Activated CD4-positive, alpha-beta T cell treated with anti-CD3 and anti-CD28 coated beads, Interleukin-2, Interleukin-4, amounts not matched to agents 100 ng/mL and 50 ng/mL, durations not matched to agents 16 hours and 8 hours (primary cell): ENCODE measurements at places on chromosomes 2 and 18.

- no peak for DNase-seq
Observed at GRCh38 chr2:214836568-214836967, 27.1 kb upstream of the BARD1 start.

DNA sequence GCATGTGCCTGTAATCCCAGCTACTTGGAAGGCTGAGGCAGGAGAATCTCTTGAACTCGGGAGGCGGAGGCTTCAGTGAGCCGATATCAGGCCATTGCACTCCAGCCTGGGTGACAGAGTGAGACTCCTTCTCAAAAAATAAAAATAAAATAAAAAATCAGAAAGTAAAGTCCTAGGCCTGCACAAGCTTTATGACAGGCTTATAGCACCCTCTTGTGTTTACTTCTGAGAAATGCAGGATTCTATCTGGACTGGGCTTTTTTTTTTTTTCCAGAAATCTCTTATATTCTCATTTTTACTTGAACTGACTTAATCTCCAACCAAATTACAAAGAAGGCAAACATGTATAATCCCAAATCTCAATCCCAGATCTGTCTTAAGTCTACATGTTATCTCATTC is 26.1 kb upstream of the REG3G start:
- DNase-seq = no peak

DNA sequence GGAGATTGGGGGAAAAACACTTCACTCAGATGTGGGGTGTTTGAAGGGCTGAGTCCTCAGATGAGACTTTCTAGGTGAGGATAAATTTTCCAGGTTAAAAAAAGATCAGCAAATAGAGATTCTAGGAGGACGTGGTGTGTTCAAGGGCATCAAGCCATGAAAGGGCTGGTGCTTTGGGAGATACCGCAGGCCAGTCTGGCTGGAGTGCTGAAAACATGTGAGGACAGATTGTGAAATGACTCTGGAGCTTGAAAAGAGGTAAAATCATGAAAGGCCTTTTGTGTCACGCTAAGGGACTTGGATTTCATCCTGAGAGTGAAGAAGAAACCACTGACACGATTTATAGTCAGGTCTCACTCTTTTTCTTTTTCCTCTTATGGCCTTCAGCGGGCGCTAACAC is 320.5 kb downstream of the DPP10 start:
- no peak for DNase-seq

DNA sequence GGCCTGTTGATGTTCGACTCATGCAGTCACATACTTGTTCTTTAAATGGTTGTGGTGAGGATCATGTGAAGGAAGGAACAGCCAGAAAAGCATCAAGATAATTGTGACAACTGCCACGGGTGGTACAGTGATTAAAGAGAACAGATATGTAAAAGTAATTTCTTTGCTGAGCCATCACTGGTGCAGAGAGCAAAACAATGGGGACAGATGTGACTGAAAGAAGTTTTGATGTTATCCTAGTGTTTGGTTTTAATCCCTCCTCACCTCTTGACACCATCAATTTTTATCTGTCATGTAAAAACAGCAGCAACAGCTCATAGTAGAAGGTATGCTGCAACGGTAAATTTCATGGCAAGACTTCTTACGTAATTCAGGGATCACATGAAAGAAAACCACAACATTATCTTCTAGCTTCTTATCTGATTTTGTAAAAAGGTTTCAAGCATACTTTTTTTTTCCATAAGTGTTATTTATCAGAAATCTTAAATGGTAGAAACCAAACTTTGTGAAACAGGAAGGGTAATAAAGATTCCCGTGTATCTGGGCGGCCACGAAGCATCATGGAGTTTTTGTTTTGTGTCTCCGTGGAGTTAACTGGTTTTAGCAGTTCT is 65.2 kb downstream of the PLCL1 start:
- DNase-seq = peak; percentile 37

DNA sequence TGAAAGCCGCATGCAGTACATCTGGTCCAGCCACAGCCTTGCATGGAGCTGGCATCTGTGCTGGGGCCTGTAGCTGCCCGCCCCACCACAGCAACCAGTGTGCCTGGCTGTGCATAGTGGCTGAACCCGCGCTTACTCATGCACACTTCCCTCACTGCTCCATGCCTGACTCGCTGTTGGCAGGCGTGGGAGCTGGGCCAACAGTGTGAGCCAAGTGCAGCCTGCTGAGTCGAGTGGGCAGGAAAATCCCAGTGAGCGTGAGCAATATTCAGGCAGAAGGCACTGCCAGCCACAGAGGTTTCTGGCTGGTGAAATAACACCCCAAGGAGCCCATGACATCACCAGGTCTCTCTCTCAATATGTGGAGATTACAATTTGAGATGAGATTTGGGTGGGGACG is 1674.1 kb upstream of the TMEFF2 start:
- DNase-seq = no peak

DNA sequence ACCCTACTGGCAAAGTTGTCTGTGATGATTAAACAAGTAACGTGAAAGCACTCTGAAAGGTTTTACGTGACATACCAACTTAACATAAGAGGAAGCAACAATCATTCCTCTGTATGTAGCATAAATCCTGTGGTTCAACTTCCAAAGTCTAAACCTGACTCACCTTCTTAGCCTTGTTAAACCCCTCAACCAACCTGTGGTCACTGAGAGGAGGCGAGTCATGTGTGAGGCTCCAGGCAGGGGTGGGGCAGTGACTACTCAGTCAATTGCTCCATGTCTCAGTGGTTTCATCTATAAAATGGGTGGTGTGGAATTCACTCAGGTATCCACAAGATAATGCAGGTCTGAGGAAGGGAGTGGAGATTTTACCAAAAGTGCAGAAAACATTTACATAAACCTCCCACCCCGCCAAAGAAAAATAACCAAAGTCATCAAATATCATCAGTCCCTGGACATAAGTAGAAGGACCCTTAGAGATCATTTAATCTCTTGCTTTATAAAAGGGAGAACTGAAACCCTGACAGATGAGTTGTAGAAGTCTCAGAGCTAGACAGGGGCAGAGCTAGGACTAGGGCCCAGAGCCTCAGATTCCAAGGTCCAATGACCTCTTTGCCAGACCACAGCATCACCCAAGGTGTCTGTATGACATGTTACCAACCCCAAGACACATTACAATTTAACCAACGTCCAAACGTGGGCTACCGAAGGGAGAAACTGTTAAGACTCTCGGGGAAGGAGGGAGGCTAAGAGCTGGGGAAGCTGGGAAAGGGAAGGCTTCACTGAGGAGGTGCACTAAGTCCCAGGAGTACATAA is 3.7 kb upstream of the PCBP1 start:
- peak; percentile 69 for DNase-seq

GRCh38 chr2:20179755-20180594 is 45.0 kb downstream of the SDC1 start:
- DNase-seq = no peak

- DNase-seq = no peak
Observed at GRCh38 chr2:5467178-5467905, 224.8 kb upstream of the SOX11 start.

DNA sequence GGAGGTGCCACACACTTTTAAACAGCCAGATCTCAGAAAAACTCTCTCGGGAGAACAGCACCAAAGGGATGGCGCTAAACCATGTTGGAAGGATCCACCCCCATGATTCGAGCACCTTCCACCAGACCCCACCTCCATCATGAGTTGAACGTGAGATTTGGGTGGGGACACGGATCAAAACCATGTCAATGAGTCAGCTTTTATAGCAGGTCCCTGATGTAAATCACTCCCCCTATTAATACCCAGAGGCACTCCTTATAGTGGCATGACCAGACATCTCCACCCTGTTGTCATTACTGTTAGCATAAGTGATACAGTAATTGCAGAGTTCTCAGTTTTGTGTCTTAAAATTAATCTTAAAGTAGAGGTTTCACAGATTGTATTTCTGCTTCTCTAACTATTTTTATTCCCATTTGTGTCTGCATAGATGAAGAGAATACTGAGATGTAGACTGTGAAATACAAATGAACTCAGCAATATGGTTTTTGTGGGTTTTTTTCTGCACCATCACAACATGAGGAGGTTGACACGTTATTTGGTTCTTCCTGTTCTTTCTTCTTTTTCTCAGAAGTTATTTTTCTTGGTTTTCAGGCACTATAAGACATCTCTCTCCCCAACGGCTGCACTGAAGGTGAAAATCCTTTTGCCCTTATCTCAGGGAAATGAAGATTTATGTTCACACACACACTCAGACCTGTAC is 218.2 kb downstream of the ARL4C start:
- peak; percentile 74 for DNase-seq

- no peak for DNase-seq
Observed at GRCh38 chr18:53735526-53735925, 488.9 kb downstream of the MBD2 start.

GRCh38 chr2:233446606-233447305 is 92.5 kb downstream of the DGKD start:
- no peak for DNase-seq

DNA sequence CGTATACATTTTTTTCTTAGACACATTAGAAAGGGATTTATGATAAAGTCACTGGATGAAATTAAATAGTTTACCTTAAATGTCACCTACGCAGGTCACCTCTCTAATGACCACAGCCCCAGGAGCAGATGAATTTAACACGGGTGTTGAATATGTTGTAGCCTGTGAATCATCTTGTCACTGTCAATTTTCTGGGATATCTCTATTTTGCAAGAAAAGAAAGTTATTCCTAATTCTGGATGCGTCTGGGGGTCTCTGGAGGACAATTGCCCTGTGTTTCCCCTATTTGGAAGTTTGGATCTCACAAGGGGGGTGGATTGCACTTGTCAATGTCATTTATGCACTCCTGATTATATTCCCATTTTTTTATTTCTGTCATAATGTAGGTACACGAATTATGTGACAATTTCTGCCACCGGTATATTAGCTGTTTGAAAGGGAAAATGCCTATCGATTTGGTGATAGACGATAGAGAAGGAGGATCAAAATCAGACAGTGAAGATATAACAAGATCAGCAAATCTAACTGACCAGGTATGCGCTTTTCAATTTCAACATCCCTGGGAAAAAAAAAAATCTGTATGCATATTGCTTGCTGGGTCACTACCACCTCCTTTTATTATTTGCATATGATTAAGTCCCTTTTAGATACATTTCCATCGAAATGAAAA is 7.7 kb downstream of the MEIS1 start:
- no peak for DNase-seq

GRCh38 chr2:42516418-42516901 is 22.7 kb upstream of the KCNG3 start:
- no peak for DNase-seq

GRCh38 chr2:169007941-169008340 is 23.2 kb downstream of the ABCB11 start:
- DNase-seq = no peak

DNA sequence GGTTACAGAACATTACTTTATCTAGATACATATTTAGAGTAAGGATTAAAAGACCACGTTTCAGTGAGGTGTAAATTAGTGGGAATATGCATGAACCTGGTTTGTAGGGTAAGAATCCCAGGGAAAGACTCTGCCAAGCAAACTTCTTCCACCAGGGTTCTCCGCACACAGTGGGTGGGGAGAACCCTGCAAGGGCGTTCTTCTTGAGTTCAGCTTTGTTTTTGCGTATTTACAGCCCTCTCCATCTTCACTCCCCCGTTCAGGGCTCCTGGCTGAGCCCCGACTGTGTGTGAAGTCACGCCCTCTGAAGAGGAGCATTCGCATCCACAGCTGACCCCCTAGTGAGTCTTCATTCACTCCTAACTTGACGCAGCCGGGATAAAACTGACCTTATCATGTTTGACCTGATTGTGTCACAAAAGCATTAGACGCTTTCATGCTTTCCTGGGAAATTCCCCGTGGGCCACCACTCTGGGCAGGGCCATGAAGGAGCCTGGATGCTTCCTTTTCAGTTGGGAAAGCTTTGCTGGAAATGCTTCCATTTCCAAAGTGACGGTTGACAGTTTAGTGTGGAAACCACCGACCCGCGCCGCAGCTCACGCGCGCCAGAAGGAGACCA is 1.0 kb downstream of the ALKAL2 start:
- DNase-seq = no peak

- DNase-seq = no peak
Observed at GRCh38 chr2:23299476-23300195, 85.3 kb upstream of the KLHL29 start.

DNA sequence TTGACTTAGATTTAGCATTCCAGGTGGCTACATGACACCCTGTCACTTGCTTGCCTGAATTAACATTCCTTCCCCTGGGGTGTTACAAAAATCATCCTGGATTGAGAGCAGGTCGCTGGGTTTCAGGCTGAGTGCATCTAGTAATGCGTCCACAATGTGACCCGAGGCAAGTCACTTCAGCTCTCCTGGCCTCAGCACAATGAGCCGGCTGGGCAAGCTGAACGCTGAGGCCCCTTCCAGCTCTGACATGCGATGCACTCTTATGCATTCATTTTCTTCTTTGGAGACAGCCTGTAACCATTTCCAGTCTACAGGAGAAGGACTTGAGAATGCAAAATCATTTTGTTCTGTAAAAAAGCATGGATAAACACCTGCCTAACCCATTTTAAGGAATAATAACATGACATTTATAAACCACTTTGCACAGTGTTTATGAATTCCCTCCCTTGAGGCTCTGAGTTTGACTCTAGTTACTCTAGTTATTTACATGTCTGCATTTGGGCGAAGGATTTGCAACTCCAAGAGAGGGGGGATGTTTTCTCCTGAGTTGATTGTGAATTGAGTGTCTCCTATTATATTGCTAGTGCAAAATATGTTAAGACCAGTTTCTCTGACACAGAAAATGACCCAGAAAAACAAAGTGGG is 63.0 kb upstream of the CPO start:
- DNase-seq = no peak

DNA sequence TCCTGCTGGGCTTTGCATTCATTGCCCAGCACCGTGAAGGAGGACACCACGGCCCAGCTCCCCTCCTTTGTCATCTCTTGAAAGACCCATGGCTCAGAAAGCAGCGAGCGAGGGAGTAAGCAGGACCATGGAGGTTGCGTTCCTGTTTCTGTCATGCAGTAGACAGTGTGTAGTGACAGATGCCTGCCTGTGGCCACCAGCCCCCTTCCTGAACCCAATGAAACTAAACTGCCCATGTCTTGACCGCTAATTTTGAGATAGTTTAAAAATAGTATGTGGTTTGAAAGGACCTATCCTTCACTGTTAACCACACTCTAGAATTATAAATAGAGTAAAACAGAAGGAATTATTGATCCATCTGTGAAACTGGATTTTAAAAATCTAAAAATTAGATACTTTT is 88.2 kb downstream of the ASAP2 start:
- no peak for DNase-seq

DNA sequence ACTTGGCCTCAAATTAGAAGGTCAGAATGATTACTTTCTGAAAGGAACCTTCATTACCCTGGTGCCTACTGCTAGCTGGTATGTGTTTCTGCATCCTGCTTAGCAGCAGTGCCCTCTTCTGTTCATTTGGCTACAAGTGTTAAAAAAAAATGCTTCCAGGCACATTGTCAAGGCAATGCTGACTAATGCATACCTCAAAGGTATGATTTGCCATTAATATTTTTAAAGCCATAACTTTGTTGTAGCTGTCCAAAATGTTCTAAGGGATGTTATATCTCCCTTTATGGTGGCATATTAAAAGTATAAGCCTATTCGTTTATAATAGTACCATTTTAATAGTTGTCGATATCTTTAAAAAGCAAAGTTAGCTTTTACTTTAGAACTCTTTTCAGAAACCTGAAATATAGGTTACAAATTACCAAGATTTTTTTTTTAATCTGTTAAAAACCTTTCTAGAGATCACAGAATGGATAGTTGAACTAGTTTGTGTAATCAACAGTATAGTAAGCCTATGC is 52.0 kb upstream of the FAM171B start:
- peak; percentile 56 for DNase-seq

- no peak for DNase-seq
Observed at GRCh38 chr2:40416486-40416885, 35.4 kb downstream of the SLC8A1 start.
